ENCODE measurements at places on chromosomes 1 and 21. TPM values are rescaled to one million over a fixed set of nuclear protein-coding genes. Genes with fewer than 3 reads are reported as not detected.

The SMCP gene
- total RNA-seq, result not detected

The SPATA46 gene
- not detected for total RNA-seq

The REG4 gene
- not detected for total RNA-seq

The LCE2B gene
- total RNA-seq, result not detected

The TDRD5 gene
- 0.25 TPM for total RNA-seq

The SERINC2 gene
- 50.1 TPM for total RNA-seq

The ASPM gene
- 29.9 TPM for total RNA-seq

The LDLRAD1 gene
- total RNA-seq, result 0.30 TPM

The SPRR4 gene
- total RNA-seq, result not detected

- DNase-seq, result no peak
Observed at GRCh38 chr1:22914633-22915217, 57.9 kb downstream of the LACTBL1 start.

GRCh38 chr1:18725231-18725895 lies 94.7 kb downstream of the PAX7 start:
- no peak for DNase-seq

DNA sequence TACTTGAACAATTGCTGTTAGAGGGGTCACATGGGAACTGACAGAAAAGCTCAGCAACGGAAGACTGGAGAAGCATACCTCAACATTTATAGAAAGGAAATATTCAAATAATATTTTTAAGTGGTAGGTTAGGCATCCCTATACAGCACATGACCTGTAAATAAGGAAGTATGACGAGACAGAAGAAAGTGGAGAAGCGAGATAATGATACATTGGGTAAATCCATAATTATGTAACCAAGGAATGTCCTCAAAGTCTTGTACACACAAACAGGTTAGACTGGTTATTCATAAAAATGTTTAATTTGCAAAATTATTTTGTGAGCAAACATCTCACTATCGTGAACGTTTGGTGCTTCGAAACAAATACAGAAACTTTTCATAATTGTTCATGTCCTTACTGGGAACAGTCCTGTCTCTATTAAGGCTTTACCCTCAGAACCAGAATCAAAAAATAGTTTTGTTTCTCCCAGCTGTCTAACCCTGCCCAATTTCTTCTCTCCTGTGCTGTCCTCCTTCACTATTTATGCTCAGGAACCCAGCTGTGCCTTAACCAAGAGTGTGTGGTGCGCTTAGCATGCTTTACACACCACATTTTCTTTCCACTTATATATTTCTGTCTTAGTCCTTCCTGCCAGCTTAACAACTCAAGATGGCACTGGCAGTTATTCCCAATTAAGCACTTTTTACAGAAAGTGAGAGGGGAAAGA lies 10.2 kb downstream of the KMO start:
- DNase-seq, result no peak

DNA sequence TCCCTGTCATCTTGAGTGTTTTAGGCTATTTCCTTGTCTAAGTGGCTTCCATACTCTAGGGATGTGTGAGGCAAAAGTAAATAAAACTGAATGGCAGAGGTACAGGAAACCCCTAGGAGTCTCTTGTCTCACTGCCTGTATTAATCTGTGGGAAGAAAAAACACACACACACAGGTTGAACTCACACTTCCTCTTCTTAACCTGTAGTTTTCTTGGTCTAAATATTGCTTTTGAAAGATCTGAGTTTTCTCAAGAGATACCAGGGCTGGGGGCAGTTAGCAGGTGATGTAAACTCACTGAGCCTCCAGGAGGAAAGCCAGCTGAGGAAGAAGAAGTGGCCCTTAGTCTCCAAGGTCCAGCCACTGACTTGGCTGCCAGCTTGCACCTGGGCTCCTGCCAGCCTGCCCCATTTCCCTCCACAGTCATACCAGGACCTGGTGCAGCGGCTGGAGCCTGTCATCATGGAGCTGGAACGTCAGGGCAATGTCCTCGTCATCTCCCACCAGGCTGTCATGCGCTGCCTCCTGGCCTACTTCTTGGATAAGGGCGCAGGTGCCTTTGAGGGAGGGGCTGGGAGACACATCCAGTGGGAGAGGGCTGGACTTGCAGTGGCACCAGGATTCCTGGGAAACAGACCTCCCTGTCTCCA lies 16.9 kb downstream of the PFKFB2 start:
- DNase-seq, result no peak

DNA sequence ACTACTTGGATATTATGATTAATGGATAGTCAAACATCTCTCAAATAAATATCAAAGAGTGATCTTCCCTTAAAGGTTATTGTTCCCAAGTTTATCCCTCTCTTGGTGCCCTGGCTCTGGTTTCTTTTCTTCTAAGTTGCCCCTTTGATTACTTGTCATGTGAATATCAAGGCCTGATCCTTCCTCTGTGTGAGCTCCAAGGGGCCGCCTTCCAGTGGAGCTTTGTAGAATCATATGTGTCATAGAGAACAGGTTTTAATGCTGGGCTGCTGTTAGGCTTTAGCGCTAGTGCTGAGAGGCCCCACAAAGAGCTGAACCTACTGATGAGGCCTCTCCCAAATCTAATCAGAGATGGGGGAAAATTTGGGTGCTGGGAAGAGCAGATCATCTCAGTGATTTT lies 25.5 kb downstream of the UCK2 start:
- DNase-seq, result no peak

DNA sequence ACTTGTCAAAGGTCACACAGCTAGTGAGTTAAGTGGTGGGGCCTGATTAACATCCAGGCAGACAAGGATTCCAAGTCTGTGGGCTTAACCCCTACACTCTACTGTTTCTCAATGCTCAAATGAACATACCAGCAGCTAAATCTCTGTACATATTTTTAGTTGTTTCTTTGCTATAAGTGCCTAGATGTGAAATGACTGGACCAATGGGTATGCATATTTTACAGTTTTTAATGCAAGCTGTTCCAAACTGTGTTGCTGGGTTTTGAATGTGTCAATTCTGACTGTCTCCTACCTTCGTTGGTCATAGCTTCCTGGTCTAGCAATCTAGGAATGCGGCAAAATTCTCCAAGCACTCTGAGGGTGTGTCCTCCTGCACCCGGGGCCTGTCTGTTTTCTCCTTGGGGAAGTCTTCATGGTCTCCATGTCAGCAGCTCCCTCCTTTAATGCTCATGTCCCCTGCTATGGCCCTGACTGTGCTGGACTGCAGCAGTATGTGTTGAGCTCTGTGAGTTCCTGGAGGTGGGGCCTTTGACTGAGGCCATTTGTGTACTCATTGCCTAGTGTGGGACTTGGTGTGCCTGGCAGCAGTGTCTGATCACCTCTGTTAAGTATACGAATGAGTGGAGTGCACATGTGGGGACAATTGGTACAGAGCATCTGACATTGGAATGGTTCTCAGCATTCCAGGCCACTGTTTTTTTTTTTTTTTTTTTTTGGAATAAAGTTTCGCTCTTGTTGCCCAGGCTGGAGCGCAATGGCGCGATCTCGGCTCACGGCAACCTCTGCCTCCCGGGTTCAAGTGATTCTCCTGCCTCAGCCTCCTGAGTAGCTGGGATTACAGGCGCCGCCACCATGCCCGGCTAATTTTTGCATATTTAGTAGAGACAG lies 72.9 kb upstream of the SLC2A1 start:
- DNase-seq, result no peak

DNA sequence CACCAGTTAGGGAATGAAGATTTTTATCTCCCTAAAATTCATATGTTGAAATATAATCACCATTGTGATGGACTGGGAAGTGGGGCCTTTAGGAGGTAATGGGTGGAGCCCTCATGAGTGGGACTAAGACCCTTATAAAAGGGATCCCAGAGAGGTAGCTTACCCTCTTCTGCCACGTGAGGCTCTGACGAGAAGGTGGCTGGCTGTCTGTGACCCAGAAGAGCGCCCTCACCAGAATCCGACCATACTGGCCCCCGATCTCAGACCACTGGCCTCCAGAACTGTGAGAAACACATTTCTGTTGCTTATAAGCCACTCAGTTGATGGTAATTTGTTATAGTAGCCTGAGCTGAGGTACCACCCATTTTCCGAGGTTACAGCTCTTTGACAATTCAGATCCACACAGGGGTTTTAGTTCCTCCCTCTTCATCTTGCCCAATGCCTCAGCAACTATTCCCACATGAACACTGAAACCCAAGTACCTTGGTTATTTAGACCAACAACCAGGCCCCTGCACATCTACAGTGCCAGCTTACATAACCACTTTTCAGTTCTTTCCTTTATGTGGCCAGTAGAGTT lies 27.6 kb upstream of the HUNK start:
- DNase-seq, result no peak

DNA sequence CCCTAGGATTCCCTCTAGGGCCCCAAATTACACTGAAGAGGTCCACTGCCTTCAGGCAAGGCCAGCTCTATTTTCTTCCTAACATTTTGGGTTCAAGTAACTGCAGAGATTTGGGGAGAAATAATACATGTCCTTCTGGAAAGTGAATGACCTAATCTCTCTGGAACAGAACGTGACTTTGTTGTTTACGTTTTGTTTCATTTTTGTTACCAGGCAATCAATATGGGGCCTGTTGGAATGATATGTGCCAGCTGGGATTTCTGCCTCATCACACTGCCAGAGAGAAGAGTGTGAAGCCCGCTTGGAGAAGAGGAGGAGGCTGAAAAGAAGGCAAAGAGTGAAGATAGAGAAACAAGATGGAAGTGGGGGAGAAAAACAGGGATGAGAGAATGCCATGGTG lies 116.7 kb downstream of the FASLG start:
- DNase-seq, result no peak

DNA sequence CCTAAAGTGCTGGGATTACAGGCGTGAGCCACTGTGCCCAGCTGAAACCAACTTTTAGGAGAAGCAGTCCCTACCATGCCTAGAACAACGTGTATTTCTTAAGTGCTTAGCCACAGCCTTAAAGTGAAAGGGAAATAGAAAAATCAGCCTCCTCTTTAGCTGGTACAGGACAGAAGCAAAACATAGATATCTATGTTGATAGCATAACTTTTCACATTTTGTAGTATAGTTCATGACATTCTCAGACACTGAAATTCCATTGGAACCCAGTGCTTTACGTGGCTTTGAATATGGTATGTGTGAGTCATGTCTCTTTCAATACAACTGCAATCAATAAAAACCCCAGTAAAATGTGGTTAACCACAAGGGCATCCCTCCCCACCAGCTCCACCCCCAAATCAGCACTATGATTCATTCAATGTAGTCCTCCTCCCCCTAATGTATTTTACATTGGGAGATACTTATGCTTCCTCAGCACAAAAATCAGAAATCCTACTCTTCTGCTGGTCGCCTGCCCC lies 32.1 kb downstream of the TGFB2 start:
- peak; percentile 76 for DNase-seq

DNA sequence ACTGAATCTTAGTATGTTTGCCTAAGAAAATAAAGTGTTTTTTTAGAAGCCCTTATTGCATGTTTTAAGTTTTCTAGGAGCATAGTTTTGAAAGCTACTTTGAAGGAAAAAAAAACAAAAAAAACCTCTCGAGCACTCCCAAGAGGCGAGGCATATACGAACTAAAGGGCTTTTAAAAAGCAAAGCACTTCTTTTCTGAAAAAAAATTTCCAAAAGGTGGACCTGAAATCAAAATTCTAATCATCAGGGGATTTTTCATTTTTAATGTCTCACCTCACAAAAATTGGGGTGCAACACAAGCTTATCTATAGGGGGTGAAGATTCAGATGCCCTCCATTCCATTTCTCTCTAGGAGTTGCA lies 594 bp downstream of the GLMN start:
- DNase-seq, result no peak

DNA sequence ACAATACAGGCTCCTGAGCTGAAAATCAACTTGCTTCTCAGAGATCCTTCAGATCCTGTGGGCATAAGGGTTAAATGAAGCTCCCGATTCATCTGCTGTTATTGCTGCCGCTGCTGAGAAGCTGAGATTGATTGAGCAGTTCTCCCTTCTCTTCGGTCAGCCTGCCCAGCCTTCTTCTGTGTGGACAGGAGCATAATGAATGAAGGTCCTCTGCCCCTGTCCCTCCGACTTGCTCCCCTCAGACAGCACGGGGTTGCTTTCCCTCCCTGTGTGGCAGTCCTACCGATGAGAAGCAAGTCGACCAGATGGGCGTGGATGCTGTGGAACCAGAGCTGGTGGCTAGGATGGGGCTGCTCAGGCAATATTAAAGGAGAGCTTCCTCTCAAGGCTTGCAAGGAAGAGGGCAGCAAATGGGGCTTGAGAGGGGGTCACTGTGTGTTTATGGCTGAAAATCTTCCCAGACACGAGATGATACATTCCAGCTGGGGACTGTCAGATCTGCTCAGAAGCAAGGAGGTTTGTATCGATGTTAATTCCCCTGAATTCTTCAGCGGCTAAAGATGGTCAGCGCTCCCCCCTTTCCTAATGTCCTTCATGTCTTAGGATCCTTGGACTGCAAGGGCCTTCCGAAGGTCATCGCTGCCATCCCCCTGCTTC lies 63.9 kb upstream of the GOLT1A start:
- DNase-seq, result no peak

GRCh38 chr1:119981496-119981895 lies 85.2 kb upstream of the ADAM30 start:
- DNase-seq, result no peak

GRCh38 chr1:54404939-54405897 lies 976 bp downstream of the SSBP3 start:
- no peak for DNase-seq

GRCh38 chr1:81452693-81453366 lies 347.9 kb upstream of the ADGRL2 start:
- DNase-seq, result no peak

- no peak for DNase-seq
Observed at GRCh38 chr1:191134796-191135195, 657.1 kb upstream of the BRINP3 start.

DNA sequence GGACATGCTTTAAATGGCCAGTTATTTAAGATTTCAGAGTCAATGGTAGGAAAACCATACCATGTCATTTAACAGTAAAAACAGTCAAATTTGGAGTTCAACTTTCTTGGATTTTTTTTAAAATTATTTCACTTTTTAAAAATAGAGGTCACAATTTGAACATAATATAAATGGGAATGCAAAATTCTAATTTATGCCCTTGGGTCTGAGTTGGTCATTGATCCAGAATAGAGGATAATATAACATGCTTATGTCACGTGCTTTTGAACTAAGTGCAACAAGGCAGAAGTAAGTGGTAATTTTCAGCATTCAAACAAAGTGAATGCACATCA lies 113.1 kb upstream of the SLC35F3 start:
- no peak for DNase-seq
